Stimulated activated CD8-positive, alpha-beta memory T cell treated with anti-CD3 and anti-CD28 coated beads, Interleukin-4, amount 100 ng/mL, for 1 hour (primary cell): ENCODE measurements at places on chromosomes 6 and 20.

GRCh38 chr6:130140084-130140483 lies 82.7 kb downstream of the SAMD3 start:
- no peak for DNase-seq

GRCh38 chr20:62516338-62516737 lies 40.5 kb upstream of the GATA5 start:
- no peak for DNase-seq

DNA sequence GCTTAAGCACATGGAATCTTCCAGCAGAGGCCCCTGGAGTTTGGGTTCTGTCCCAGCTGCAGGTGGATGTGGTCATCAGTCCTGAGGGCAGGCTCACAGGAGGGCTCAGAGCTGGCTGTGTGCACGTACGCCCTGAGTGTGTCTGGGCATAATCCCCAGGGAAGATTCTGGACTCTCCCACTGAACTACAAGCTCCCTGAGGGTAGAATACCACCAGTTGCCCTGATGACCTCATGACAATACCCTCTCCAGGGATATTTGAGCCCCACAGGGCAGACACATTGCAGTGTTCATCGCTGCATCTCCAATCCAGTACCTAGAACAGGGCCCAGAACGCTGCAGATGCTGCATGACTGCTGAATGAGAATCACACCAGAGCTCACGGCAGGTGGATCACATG lies 92.5 kb downstream of the BMP7 start:
- no peak for DNase-seq

DNA sequence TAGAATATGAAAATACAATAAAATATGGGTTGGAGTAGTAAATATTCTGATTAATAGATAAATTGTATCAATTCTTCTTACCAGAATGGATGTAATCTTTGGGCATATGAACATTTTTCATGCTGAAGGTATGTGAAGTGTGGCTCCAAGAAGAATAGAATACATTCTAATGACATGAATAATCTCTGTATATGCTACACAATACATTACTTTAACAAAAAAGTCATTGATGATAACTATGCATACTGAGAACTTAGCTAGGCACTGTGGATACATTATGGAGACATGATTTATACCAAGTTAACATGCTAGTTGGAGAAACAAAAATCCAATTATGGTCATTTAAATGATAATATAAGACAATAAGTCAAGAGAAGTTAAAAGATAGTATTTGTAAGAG lies 62.7 kb upstream of the HDAC2 start:
- DNase-seq = no peak

DNA sequence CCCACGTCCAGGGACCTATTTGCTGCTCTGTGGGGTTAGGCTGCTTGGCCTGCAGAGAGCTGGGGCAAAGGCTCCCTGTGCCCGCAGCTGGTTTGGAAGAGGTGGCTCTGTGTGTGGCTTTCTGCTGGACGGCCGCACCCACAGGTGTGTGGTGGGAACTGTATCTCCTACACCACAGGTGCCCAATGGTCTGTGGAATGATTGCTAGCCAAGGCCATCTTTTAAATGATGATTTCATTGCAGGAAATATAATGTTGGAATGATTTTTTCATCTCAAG lies 178.4 kb downstream of the DLL1 start:
- no peak for DNase-seq

DNA sequence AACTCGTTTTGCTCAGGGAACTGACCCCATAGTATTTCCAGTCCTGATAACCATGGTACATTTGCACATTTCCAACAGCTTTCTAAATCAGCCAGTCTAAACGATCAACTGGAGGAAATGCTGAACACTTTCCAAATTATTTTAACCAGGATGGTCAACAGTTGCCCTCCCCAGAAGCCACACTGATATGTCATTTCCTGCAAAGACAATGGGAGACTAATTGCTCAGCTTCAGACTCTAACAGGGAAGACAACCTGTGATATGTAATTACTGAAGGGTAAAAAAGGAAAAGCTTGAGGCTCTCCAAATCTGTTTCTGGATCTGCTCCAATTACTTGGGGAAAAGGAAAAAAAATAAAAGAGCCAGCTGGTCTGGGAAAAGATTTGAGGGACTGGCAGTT lies 88.8 kb downstream of the FYN start:
- no peak for DNase-seq

GRCh38 chr20:48431653-48432493 lies 395.9 kb downstream of the PREX1 start:
- DNase-seq = no peak
